Transverse colon (tissue), 4 donors: ENCODE measurements at places on chromosomes 16 and 17. TPM values are rescaled to one million over a fixed set of nuclear protein-coding genes. Genes with fewer than 3 reads are reported as not detected.

Gene CSF3
- 38.9 TPM for total RNA-seq

GRCh38 chr16:74252329-74252728 lies 44.3 kb upstream of the PSMD7 start:
- DNase-seq = no peak

Gene NXPH3
- total RNA-seq = 0.20 TPM

DNA sequence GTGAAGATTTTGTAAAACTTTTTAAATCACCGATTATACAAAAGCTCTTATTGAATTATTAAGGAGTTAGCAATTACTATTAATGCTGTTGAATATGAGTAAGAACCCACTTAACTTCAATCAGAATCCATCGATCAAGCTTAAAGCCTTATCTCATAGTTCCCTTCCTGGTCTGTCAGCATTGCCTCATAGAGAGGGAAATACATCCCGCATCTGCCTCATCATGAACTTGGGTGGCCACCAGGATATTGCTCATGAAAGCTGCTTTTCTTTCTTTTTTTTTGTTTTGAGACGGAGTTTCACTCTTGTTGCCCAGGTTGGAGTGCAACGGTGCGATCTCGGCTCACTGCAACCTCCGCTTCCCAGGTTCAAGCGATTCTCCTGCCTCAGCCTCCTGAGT lies 66.7 kb downstream of the PIGL start:
- no peak for DNase-seq

Gene SULT1A3
- 864 TPM for total RNA-seq

- no peak for DNase-seq
Measured at GRCh38 chr17:18141210-18141803, 32.8 kb downstream of the MYO15A start.

DNA sequence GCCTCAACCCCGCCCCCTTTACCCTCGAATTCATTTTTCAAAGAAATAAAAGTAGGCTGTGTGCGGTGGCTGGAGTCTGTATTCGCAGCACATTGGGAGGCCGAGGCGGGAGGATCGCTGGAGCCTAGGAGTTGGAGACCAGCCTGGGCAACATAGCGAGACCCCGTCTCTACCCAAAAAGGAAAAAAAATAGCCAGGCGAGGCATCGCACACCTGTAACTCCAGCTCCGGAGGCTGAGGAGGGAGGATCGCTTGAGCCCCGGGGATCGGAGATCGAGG lies 671 bp upstream of the TOP2A start:
- no peak for DNase-seq

DNA sequence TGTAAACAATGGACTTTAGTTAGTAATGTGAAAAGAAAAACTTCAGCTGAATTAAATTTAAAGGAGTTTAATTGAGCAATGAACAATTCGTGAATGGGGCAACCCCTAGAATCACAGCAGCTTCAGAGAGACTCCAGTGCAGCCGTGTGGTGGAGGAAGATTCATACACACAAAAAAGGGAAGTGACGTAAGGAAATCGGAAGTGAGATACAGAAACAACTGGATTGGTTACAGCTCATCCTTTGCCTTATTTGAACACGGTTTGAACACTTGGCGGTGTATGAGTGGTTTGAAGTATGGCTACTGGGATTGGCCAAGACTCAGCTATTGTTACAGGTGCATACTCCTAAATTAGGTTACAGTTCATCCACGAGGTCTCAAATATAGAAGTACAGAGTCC lies 460.4 kb upstream of the ASIC2 start:
- DNase-seq = no peak

DNA sequence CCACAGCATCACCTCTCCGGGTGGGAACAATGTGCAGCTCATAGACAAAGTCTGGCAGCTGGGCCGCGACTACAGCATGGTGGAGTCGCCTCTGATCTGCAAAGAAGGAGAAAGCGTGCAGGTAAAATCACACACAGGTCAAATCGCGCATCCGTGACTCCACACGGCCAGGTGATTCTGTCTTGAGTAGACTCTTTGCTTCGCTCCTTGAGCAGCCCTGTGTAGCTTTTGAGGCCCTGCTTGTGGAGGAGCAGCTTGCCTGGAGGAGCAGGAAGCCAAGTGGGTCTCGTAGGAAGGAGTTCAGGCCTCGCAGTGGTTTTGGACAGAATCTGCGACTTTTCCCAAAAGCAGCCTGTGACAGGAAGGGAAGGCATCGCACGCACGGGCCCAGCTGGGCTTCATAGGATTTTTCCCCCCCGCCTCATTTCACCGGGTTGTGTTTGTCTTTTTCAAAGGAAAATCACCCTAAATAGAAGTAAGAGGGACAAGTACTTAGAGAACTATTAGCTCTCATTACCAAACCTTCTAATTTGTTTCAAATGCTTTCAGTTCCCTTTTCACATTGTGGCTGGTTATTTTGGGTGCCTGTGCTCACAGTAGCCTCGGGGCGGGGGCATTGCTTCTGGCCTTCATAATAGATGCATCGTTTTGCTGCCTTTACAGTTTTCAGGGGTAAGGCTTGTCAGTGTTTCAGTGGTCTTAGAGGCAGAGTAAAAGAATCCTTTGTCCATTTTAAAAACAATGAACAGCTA lies 71.5 kb downstream of the SEC14L1 start:
- peak; percentile 48 for DNase-seq

Gene CTRB2
- total RNA-seq = not detected

Gene KRT27
- total RNA-seq = not detected

DNA sequence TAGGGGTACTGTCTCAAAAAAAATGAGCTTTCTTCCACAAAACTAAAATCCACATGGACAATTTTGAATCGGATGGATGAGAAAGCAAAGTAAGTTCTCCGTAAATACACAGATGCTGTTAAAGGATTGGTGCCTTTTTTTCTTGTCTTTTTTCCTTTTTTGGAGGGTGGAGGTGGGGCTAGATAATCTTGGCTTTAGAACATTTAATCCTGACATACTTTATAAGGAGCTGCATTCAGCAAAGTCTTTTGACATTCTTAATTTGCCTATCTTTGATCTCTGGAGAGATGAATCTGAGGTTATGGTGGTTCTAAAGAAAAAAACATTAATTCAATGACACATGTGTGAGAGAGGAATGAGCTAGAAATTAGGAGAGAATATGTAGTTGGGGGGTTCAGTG lies 312.3 kb upstream of the KCNJ16 start:
- DNase-seq = no peak

- peak; percentile 70 for DNase-seq
Measured at GRCh38 chr16:67481561-67482232, 740 bp upstream of the ATP6V0D1 start.

GRCh38 chr17:2705263-2705662 lies 6.3 kb downstream of the CLUH start:
- DNase-seq = no peak

Gene TAC4
- not detected for total RNA-seq

DNA sequence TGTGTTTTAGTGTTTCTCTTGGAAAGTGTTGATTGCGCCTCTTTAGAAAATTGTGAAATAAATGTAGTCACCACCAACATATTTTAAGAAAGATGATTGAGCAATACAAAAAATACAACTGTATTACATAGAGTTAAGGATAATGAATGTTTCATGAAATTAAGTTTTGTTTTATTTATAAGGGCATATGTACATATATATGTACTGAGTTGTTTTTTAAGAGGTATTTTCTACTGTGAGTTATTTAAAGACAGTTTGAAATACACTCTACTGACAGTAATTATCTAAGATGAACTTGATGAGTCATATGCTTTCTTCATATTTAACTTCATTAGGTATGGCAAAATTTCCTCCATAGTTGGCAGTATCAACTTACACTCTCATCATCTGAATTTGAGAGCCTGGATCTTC lies 411.7 kb downstream of the HS3ST3B1 start:
- DNase-seq = no peak

DNA sequence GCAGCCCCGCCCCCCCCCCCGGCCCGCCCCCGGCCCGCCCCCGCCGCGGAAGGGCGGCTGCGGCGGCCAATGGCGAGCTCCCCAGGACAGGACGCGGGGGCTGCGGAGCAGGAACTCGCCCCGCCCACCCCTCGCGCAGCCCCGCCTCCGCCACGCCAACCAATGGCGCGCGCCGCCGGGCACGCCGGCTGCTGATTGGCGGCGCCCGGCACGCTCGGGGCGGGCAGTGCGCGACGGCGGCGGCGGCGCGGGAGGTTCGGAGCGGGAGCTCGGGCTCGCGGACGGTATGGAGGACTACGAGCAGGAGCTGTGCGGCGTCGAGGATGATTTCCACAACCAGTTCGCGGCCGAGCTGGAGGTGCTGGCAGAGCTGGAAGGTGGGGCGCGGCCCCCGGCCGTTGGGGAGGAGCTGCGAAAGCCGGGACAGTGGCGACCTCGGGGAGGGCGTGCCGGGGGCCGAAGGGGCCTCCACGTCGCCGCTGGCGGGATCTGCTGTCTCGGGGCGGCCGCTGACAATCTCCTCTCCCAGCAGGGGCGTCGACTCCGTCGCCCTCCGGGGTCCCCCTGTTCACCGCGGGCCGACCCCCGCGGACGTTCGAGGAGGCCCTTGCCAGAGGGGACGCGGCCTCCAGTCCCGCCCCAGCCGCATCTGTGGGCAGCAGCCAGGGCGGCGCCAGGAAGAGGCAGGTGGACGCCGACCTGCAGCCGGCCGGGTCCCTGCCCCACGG lies at the start of gene CHTF18:
Gene CHTF18 (plus strand): TSS at position 222 of the 728 bp plus-strand sequence. CDS start 65 bp downstream, at position 287.
- DNase-seq = peak; percentile 94

GRCh38 chr16:9481747-9482730 lies 390.6 kb downstream of the HAPSTR1 start:
- DNase-seq = no peak

GRCh38 chr16:46717692-46718091 lies 28.2 kb downstream of the ORC6 start:
- no peak for DNase-seq

Gene LPO
- not detected for total RNA-seq

GRCh38 chr17:9101356-9101755 lies 80.0 kb downstream of the NTN1 start:
- no peak for DNase-seq
